ENCODE measurements at places on chromosomes 13 and 19. TPM values are rescaled to one million over a fixed set of nuclear protein-coding genes. Genes with fewer than 3 reads are reported as not detected.

The ATP1A3 gene
- 0.05 TPM for total RNA-seq

DNA sequence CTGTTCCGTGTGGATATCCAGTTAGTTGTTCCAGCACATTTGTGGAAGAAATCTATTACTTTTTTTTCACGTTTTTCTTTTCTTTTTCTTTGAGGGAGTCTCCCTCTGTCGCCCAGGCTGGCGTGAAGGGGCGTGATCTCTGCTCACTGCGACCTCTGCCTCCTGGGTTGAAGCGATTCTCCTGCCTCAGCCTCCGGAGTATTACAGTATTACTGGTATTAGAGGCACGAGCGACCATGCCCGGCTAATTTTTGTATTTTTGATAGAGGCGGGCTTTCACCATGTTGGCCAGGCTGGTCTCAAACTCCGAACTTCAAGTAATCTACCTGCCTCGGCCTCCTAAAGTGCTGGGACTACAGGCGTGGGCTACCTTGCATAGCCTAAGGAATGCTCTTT, 43.6 kb downstream of the ZNF611 start:
- DNase-seq: no peak

The IFNL4 gene
- not detected for total RNA-seq

DNA sequence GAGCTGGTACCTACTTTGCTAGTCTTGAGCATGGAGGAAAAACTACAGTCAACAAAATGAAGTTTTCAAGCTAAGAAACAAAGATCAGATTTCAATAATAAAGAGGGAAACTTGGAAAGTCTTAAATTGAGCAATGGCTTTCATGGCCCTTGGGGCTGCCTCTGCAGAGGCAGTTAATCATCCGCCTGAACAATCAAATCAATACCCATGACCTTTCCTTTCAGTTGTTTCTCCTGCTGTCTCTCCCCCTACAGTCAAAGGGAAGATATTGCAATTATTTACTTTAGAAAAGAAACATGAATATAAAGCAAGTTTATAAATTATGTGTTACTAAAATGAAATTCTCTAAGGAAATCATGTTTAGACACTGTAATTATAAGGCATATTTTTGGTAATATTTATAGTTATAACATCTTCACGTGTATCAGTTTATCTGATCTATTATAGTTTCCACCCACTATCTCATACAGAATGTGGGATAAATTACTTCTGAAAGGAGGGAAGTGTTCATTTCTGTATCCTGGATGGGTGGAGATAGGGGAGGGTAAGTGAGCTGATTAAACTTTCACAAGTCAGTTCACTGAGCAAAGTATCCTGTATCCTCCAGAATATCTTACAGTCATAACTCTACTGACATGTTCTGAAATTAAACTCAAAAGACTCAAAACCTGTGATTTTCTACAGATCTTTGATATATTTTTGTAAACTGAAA, 72.4 kb upstream of the TSC22D1 start:
- peak; percentile 17 for DNase-seq

The BST2 gene
- 6.5 TPM for total RNA-seq

The SIGLEC7 gene
- total RNA-seq: not detected

DNA sequence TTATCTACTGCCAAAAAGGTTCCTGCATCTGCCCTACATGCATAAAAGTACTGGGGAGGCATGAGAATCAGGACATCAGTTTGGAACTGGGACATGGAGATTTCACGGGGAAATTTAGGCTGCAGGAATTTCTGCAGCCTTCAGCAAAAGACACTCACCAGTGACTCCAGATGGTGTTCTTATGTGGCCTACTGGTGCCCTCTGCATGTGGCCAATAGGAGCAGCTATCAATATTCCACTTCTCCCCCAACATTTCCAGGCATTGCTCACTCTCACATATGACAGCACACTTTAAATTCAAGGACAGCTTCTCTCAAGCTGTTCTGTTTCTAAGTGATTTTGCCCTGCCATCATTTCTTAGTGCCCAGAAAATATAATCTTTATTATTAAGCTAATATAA, 570.5 kb upstream of the ARGLU1 start:
- peak; percentile 10 for DNase-seq

- no peak for DNase-seq
These were observed at the start of gene RNF17 for GRCh38 chr13:24763596-24764275. RNF17 (plus strand) TSS chr13:24764169; CDS start chr13:24764204, 35 bp downstream.

GRCh38 chr13:48533961-48534600, 1.2 kb upstream of the RCBTB2 start:
- DNase-seq: no peak

GRCh38 chr19:4181053-4181508, 1.3 kb downstream of the SIRT6 start:
- DNase-seq: no peak

GRCh38 chr19:49556412-49557398, 23.7 kb downstream of the NOSIP start:
- DNase-seq: no peak

- no peak for DNase-seq
These were observed 222.8 kb upstream of the NBEA start for GRCh38 chr13:34719060-34719875.

GRCh38 chr19:50252111-50252886, 48.9 kb downstream of the MYH14 start:
- DNase-seq: peak; percentile 72

GRCh38 chr13:86584301-86584700, 785.1 kb upstream of the SLITRK6 start:
- no peak for DNase-seq

DNA sequence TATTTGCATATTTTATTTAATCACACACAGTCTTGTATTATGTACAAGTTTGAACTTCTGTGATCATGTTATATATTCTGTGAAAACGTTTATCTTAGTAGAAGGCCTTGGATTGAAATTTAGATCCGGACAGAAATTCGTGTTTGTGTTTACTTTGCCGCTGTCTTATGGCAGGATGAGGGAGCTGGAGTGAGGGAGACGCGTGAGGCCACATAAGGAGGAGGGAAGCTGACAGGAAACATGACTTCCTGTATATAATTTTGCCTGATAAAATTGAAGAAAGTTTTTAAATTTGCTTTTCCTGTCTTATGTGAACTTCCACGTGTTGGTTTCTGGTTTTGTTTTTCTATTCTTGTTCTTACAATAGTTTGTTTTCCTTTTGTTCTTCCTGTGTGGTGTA, 200.2 kb downstream of the MTUS2 start:
- no peak for DNase-seq
